ENCODE measurements at places on chromosomes 7 and 10.

- no peak for DNase-seq
Measured at GRCh38 chr7:142513178-142513955, 235.9 kb upstream of the PRSS1 start.

- no peak for DNase-seq
Measured at GRCh38 chr7:137583172-137583571, 239.6 kb upstream of the PTN start.

DNA sequence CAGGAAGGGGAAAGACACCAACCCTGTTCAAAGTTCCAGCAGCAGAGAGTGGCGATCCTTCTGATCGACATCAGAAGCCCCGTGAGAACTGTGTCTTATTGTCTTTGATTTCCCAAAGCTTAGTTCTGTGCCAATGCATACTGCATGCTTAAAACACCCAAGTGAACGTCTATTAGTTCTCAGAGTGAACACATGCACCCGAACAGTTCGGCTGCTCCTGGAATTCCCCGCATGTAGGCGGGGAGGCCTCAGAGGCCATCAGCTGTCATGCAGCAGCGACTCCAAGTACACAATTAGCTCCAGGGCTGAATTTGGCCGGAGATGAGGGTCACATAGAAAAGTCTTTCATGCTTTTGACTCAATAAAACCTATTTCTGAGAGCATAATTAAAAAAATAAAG lies 276.9 kb downstream of the ZMYND11 start:
- DNase-seq, result no peak

DNA sequence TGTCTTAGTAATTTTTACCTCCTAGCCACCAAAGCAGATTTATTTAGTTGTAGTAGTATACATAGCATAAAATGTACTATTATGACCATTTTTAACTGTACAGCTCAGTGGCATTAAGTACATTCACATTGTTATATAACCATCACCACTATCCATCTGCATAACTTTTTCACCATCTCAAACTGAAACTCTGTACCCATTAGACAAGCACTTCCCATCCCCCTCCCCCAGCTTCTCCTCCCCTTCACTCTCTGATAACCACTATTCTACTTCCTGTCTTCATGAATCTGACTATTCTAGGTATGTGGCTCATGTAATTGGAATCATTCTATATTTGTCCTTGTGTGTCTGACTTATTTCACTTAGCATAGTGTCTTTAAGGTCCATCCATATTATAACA lies 71.9 kb downstream of the MRPL32 start:
- DNase-seq, result peak; percentile 7

DNA sequence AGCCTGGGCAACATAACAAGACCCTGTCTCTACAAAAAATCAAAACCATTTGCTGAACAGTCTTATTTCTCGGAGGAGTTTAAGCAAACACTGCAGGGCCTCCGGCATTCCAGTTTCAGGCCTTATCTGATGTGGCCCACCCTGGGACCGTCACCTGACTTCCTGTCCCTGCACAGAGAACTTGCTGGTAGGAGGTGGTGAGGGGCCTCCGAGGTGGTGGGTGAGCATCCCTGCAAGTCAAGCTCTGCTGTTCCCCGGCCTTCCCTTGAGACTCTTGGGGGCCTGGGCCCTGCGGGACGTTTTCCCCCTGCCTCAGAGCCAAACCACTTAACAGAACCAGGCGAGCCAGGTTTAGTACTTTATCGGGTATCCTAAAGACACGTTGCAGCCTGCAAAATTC lies 44.5 kb upstream of the AP5Z1 start:
- DNase-seq, result no peak

DNA sequence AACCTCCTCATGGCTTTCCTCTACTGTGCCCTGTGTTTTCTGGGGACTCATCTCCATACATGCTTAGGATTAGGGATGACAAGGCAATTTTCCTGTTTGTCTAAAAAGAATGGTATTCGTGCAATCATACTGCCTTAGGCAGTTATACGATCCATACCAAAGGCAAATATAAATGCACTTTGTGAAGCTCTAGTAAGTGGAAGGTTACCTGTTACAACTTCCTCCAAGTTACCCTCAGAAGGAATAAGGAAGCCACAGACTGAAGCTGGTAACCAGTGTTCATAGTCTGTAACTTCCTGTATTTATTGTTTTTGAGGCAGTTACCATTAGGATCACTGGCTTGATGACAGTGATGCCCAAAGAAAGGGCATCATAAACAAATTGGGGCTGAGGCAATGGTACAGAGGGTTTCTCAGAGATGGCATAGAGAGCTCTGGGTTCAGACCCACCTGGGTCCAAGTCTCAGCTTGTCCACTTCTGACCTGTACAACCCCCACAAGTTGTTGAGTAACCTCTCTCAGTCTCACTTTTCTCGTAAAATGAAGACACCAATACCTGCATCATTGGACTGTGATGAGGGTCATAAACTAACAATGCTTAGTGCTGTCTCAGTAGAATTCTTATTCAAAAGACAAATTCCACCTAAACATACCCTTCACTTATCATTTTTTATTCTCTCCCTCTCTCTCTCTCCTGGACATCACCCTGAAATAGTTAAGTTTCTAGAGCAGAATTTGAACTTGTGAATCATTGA lies 138.2 kb downstream of the ELMO1 start:
- DNase-seq, result no peak

GRCh38 chr7:96299496-96299895 lies 22.4 kb downstream of the SLC25A13 start:
- no peak for DNase-seq

DNA sequence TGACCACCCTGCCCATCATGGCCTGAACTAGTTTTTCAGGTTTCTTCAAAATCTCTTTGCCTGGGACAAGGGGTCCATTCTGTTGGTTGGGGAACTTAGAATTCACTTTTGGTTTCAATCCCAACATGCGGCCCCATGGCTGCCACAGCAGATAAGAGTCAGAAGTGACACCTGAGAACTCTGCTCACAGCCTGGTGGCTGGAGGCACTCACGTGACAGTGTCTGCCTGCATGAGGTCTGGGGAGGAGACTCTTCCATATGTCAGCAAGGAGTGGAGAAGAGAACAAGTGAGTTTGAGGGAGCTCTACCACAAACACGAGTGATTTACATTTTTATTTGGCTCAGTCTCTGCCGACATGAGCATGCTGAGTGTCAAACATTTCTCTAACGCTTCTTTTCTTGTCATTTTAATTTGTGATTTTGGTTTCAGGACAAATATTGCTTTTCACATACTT lies 370.4 kb downstream of the TNS3 start:
- no peak for DNase-seq

DNA sequence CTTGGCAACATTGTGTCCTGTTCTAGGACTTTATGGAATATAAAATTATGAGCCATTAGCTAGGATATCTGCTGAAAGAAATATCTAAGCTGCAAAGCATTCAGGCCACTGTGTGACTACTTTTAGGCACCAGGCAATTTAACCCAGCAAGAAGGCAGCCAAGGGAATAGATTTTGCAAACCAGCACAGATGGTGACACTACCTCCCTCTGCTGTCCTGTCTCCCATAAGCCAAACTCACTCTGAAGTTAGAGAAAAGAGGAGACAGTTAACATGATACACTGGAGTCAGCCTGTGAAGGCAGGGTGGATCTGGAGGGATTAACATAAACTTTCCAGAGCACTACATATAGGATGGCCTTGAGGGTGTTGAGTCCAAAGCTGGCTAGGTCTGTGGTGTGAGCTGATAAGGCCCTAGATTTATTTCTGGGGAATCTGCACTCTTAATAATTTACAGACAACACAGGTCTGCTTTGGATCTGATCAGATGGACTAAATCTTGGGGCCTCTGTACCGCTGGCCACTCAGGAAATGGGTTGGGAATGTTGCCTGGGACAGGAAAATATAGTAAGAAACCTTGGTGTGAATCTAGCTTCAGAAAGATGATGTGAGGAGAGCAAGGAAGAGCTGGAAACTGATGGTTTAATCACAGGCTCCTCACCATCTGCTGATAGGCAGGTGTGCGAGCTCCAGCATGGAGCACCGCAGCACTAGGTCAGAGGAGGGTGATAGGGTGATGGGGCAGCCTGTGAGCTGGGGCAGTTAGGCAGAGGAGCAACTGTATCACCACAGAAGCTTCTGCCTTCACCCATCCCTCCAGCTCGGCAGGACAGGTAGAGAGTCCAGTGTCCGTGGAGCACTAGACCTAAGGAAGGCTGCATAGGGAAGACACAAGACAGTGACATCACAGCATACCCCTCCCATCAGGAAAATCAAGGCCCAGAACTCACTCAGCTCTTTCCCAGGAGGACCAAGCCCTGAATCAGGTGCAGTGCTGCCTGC lies 229.9 kb upstream of the PRSS1 start:
- DNase-seq, result no peak
